ENCODE measurements at places on chromosomes 6 and 20. TPM values are rescaled to one million over a fixed set of nuclear protein-coding genes. Genes with fewer than 3 reads are reported as not detected.

Gene MMP24
- total RNA-seq: 0.86 TPM

Gene SCAF8
- 22.7 TPM for total RNA-seq

Gene SAMD3
- total RNA-seq: not detected

Gene KIFC1
- total RNA-seq: 148 TPM

DNA sequence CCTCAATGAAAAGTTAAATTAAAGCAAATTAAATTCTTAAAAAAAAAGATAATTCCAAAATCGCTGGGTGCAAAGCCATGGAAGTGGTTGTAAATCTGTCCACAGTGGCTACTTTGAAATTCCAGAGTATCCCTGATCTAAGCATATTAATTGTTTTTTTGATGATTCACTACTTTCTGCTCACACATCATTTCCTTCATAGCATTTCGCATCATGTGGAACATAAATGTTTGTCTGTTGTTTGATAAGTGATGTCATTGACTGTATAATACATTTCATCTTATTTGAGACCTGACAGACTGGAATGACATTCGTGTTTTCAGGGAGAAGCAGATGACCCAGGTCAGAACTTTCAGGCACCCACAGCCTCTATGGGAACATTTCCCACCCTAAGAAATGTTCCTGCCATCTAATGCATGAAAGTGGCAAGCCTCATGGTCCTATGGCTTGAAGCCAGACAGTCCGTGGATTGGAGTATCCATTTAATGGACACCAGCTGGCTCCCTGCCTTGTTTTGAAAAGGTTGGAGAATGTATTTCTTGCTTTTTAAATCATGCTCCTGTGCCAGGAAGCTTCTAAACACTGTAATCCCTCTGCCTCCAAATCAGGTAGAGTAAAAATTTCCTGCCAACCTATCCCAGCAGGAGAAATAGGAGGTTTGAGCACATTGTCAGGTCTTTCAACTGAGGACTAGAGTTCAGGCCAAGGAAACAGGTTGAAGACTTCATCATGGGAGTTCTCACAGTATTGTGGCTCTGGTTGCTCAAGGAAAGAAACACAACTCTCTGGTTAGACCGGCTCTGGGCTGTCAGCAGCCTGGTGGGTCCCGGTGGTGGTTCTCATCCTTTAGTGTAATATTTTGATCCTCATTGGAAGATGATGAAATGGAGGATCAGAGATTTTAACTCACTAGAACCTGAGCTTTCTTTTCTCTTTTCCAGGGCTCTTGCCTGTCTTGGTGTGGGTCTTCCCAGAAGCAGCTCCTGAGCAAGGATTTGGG lies 157.9 kb downstream of the SLC24A3 start:
- DNase-seq: no peak

DNA sequence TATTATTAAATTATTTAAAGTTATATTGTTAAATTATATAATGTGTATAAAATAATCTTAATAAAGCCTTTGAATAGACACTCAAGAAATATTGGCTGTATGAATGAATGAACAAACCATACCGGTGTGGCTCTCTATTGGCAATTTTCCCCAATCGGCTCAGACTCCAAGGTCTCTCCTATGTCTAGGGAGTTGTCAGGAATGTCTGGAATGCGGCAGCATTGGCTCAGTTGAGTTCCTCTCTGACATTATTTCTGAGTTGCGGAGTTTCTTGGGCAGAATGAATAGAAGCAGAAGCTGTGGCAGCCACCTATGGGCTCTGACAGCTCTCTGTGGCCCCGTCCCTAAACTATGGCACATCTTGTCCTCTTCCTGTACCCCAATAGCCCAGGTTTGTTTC lies 111.0 kb downstream of the SOBP start:
- DNase-seq: peak; percentile 66

DNA sequence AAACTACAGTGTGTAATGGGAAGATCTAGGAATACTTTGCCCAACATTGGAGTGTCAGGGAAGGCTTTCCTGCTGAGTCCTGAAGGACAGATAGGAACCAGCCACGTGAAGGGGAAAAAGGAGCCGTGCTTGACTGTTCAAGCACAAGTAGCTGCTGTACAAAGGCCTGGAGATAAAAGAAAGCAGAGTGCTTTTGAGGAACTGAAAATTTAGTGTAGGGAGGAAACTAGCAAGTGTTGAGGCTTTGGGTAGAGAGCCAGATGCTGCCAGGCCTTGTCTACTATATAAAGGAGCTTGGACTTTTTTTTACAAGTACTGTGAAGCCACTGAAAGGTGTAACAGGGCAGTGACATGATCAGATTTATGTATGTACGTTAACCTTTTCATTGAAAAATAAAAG lies 39.0 kb downstream of the DSE start:
- DNase-seq: no peak

DNA sequence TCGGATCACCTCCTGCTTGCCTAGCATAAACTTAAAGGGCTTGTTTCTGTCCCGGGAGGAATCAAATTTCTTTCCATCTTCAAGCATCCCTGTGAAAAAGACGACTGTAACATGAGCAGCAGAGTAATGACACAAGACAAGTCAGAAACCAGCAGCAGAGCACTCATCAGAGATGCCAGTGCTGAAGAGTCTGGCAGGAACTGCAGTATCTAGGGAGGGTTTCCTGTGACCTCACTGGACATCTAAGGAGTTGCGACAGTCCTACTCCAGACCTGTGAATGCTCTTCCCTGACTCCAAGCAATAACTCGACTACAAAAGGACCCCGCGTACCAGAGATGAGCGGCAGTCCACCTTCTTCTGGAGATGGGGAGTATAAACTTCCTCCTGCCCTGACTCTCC lies 17.3 kb downstream of the FKBP1A start:
- DNase-seq: no peak

Measured in Daoy (cell line).